ENCODE measurements at places on chromosomes 12 and 14.

- no peak for DNase-seq
These were observed 22.6 kb downstream of the INSM2 start for GRCh38 chr14:35556548-35556947.

DNA sequence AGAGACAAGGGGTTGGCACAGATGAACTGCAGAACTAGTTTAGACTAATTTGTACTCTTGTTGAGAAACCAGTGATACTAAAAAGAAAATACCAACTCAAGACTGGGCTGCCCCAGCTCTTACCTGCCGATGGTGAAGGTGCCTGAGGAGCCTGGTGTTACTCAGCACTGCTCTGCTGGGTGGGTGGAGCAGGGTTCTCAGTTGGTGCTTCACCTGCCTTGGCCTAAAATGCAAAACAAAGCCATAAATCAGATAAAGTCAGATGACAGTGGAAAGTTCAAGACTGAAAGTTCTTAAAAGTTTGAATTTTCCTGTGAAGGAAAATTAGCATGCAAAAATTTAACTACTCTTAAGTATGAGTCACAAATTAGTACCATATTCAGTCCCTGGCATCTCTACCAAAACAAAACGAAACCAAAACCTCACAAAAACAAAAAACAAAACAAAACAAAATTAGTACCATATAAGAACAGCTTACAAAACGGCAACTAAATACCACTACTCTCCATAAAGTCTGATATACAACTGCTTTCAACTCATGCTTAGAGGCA, 21.9 kb downstream of the YBX3 start:
- no peak for DNase-seq

GRCh38 chr14:75016815-75017214, 14.1 kb downstream of the EIF2B2 start:
- DNase-seq: no peak

DNA sequence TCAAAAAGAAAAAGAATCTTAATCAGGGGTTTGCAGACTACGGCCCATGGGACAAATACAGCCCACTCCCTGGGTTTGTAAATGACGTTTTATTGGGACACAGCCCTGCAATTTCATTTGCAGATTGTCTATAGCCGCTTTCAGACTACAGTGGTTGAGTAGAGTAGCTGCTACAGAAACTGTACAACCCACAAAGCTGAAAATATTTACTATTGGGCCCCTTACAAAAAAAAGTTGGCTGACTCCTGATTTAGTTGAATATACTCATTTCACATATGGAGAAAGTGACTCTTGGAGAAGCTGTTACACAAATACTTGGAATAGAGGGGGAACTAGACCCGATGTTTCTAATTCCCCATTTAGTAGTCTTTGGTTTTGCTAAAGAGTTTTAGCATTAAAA, 162.5 kb upstream of the NOS1 start:
- DNase-seq: no peak

GRCh38 chr12:77940567-77940966, 109.9 kb downstream of the NAV3 start:
- DNase-seq: no peak

DNA sequence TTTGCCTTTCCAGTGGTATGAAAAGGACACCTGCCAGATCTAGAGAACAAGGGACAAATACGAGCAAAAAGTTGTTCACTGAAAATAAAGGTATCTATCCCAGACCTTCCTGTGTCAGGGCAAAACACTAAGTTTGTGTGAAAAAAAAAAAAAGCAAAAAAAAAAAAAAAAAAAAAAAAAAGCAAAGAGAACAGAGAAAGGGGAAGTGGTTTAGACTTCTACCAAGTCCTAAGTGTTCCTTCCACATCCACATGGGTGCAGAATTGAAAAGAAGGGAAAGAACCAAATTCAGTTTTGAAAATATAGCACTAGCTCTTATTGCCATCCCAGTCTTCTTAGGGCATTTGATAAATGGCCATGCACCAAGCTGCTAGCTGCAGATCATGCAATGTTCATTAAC, 41.7 kb downstream of the ZCRB1 start:
- no peak for DNase-seq

- peak; percentile 26 for DNase-seq
These were observed 14.7 kb upstream of the ZNF385A start for GRCh38 chr12:54398995-54399793.

Data from GOT3 (cell line).